Glomerular endothelial cell (primary cell): ENCODE measurements at places on chromosomes 16 and 17. TPM values are rescaled to one million over a fixed set of nuclear protein-coding genes. Genes with fewer than 3 reads are reported as not detected.

DNA sequence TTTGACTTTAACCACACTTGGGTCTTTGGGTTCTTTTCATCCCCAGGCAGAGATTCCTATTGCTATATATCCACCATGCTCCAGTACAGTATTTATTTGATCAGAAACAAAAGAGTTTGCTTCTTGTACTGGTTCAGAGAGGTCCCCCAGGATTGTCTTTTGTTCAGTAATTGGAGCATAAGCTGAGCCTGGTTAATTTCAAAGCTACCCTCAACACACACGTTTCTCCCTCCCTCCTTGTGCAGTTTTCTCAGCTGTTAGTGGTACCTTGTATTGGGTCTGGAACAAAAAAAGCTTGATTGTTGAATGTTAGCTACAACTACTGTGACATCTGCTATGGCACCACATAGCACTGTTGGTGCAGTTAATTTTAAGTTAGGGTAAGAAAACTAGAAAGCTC, 50.0 kb downstream of the NUP93 start:
- DNase-seq, result no peak

- DNase-seq, result no peak
Measured at GRCh38 chr17:79658811-79659207, 48.0 kb upstream of the RBFOX3 start.

DNA sequence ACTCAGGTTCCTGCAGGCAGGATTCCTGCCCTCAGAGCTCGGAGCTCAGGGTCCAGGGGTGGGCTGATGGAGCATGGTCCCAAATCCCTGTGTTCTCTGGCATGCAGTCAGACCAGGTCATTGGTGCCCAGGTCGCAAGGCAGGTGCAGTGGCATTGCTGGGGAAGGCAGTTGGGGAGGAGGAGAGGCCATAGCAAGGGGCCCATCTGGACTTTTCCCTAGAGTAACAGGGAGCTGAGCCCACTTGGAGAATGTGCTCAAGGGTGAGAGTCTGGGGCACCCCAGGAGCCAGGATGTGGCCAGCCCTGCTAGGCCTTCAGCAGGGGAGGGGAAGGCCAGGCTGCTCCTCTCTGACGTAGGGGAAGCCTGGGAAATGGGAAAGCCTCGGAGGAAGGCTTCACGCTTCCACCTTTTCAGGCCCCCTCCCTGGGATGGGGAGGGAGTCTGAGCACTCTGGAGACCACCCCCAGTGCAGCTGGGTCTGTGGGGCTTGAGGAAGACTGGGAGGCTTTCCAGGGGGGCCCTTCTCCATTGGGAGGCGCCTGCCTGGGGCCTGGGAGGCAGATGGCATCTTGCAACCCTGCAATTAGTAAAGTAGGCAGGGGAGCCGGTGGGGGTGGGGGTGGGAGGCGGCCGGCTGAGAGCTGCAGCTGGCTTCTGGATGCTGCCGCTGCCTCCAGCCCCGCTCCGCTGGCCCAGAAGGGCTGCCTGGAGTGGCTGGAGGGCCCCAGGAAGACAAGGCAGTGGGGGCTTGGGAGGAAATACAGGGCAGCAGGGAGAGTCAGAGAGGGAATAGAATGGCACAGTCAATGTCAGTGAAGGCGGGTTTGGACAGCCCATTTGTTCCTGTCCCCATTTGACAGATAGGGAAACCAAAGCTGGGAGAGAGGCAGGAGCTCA, 21.1 kb upstream of the DOK4 start:
- no peak for DNase-seq

LITAFD gene
- total RNA-seq, result not detected in 2 replicates
